Femur (tissue), 1 donor: ENCODE measurements at places on chromosomes 2 and 18.

DNA sequence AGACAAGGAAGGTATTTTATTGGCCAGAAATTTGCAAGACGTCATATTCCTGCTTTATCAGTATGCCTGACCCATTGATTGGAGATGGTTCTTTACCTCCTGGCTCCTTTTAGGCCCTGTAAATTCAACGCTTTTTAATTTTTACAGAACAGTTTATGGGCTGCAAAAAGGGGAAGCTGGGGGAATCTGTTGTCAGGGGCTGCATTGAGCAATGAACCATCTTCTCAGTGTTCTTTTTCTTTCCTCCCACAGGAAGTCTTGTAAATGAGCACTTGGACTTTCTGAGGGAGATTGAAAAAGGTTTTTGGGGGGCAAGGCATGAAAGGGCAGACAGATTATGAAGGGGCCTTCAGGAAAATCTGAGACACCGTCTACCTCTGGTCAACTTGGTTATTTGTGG is 503.6 kb upstream of the TNP1 start:
- no peak for DNase-seq

- DNase-seq = no peak
These were observed 369.2 kb downstream of the GALNT13 start for GRCh38 chr2:154240921-154241379.

- no peak for DNase-seq
These were observed 375.5 kb upstream of the SLC8A1 start for GRCh38 chr2:40827392-40827791.

DNA sequence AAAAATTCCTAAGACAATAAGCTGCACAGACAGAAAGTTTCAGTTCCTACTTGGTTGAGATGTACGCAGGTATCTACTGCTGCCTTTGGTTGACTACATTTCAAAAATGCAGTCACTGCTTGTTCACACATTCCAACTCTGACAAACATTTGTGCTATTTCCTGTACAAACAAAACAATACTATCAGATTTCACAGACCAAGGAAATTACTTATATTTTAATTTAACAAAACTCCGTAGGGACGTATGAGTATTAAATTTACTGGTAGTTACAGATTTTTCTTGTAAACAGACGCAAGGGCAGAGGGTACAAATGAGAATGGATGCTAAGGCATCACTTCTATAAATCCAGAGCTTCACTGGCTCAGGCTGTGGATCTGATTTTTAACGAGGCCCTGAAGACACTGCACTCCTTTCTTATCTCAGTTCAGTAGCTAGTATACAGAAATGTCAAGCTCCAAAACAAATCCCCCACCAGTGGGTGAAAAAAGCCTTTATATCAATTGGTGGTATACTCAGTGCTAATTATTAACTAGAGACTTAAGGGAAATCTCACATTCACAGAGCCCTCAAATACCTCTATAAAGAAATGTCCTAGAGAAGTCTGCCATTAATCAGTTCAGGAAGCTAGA is 31.7 kb upstream of the TTC32 start:
- DNase-seq = no peak
